Natural killer cell treated with Interleukin-12 subunit alpha and Interleukin-12 subunit beta and Interleukin-15 and Interleukin-18, amount 100 ng/mL, for 72 hours (primary cell): ENCODE measurements at places on chromosomes 7 and 10. TPM values are rescaled to one million over a fixed set of nuclear protein-coding genes. Genes with fewer than 3 reads are reported as not detected.

- no peaks in the 10 kb centered on the region for H3K27me3 ChIP-seq
- DNase-seq = no peak
- H3K36me3 ChIP-seq = peaks cover 51% of the 10 kb centered on the region
These were observed 114.0 kb downstream of the PRKCQ start for GRCh38 chr10:6465854-6466601.

GRCh38 chr10:116450861-116451260 is 23.2 kb downstream of the PNLIPRP3 start:
- H3K36me3 ChIP-seq = no peaks in the 10 kb centered on the region
- no peak overlapping the region for H3K27ac ChIP-seq
- H3K4me3 ChIP-seq = no peak overlapping the region

C7orf25 gene
- 4.1 TPM for total RNA-seq

- no peak for DNase-seq
- H3K36me3 ChIP-seq = no peaks in the 10 kb centered on the region
- no peak overlapping the region for H3K27ac ChIP-seq
These were observed 122.5 kb upstream of the ANKRD1 start for GRCh38 chr10:91043173-91043910.

PLEKHA8 gene
- 15.0 TPM for total RNA-seq

DNA sequence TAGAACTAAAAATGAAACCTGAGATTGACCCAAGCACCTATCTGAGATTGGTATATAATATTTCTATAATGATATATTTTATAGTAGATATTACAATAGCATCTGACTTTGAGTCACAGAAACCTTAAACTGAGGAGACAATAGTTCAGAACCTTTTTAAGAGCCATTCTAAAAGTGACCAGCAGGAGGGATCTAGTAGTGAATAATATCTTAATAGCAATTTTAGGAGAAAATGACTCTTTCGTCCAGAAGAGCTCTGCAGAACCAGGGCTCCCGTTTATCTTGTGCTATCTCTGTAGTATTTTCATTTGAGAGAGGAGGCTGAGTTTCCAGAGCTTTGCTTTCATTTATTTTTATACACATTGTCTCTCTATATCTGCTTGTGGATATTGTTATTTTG is 68.1 kb downstream of the PODXL start:
- H3K4me3 ChIP-seq = no peak overlapping the region
- H3K27me3 ChIP-seq = no peaks in the 10 kb centered on the region
- H3K27ac ChIP-seq = no peak overlapping the region

DNA sequence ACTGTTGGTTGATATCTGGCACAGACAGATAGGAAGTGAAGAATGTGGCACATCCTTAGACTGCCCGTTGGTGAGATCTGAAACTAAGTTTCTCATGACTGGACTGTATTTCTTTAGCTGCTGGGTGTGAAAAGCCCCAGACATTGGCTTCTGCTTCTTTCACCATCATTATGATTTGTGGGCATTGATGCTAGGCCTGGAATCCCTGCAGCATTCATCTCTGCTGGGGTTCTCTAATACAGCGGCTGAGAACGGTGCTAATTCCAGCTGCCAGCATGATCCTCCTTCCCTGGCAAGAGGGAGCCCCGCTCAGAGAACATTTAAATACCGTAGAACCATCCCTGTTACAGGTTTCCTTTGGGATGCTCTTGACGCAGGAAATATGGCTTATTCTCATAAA is 26.2 kb downstream of the RBM20 start:
- no peak for DNase-seq
- H3K27me3 ChIP-seq = peaks cover 23% of the 10 kb centered on the region
- no peak overlapping the region for H3K27ac ChIP-seq
- H3K4me1 ChIP-seq = peaks cover 12% of the 10 kb centered on the region
- H3K4me3 ChIP-seq = no peak overlapping the region
